ENCODE measurements at places on chromosomes 5 and 9.

- no peak for DNase-seq
Measured at GRCh38 chr5:120765189-120765588, 301.1 kb downstream of the PRR16 start.

DNA sequence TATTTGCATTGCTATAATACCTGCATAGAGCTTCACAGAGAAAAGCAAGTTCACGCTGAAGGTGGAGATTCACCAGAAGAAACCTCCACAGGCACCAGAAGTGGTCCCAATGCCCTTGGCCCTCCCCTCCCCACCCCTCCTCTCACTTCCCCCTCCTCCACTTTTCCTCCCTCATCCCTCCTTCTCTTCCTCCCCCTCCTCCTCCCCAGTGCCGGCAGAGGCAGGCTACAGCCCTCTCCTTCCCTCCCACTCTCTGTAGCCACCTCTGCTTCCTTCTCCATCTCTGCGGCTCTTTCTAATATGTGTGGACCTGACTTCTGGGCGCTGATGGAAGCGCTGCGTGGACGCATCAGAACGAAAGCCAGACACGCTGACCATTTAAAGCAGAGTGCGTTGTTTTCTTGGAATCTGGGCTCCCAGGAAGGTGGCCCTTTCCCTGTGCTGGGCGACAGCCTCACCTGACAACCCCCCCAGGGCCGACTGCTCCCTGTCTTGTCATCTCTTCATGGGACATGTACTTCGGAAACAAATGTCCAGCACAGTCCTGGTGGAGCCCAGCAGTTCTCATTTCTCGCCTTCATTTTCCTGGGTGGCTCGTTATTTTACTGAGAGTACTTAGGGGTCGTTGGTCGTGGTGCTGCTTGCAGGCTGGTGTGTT is 29.5 kb downstream of the NDUFS6 start:
- DNase-seq: no peak

DNA sequence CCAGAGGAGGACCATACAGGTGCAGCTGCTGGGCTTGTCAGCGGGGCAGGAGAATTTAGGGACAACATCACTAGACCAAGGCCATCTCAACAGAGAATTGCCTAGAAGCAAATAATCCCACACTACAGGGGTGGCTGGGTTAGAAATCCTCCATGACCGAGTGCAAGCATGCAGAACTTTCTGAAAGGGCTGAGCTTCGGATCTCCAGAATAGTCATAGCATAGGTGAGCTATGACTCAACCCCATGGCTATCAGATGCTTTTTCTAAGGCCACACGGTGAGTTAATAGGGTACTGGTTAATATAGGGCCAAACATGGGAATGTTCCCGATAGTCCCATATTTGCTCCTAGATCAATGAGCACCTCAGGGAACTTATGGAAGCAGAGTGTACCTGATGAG is 4.2 kb downstream of the KCNIP1 start:
- DNase-seq: no peak

- DNase-seq: no peak
Measured at GRCh38 chr5:142082182-142082781, 26.3 kb upstream of the NDFIP1 start.

GRCh38 chr9:8686516-8686915 is 886.9 kb upstream of the DMAC1 start:
- no peak for DNase-seq

- no peak for DNase-seq
Measured at GRCh38 chr5:10987276-10987924, 226.4 kb upstream of the DAP start.
